ENCODE measurements at places on chromosomes 16 and 17.

DNA sequence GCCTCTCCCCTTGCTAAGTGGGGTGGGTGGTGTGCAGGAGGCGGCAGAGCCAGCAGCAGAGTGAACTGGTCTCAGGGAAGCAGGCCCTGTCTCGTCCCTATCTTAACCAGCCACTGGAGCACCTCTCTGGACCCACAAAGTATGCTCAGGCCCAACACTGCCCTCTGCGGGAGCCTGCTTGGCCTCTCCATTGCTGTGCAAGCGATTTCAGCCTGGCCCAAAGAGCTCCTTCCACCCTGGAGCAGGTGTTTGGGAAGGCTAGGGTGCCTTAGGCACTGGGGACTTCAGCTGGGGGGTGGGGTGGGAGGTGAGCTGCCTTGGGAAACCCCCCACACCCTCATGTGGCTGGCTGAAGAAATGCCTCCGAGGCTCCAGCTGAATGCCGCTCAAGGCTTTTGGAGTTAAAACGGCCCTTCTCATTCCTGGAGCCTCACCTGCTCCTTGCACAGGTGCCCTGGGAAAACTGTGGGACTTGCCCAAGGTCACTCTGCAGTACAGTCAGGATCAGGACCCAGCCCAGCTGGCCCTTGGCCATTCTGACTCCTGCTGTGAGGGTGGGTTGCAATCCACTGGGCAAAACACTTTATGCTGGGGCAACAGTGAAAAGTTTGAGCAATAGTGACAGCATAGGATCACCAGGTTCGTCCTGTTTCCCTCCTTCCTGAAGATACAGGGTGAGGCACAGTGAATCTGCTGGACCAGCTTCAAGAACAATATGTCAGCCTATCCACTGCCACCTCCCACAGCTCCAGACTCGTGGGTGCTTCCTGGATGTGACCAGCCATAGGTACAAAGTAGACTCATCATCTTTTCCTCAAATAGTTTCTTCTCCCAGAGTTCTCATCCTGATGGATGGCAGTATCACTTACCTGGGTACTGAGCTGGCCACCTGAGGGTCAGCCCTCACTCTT, 5.9 kb upstream of the UBE2O start:
- peak; percentile 91 for DNase-seq

GRCh38 chr16:55029509-55029908, 98.8 kb downstream of the IRX5 start:
- no peak for DNase-seq

DNA sequence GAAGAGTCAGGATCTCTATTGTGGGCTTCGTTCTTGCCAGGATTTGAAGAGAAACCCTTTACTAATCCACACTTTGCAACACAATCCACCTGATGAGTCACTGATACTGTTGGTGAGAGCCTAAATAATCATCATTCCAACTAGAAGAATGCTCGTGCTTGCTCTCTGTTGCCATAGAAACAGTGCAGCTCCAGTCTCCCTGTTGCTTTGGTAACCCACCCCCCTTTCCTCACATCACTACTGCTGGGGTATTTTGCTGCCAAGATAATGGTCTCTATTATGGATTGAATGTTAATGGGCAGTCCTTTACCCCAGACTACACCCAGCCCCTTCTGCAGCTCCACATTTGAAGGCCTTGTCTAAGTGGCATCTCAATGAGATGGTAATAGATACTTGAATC, 190.4 kb downstream of the ABCC12 start:
- DNase-seq, result peak; percentile 88

GRCh38 chr17:41549596-41550039, 21.5 kb upstream of the KRT19 start:
- DNase-seq, result no peak

DNA sequence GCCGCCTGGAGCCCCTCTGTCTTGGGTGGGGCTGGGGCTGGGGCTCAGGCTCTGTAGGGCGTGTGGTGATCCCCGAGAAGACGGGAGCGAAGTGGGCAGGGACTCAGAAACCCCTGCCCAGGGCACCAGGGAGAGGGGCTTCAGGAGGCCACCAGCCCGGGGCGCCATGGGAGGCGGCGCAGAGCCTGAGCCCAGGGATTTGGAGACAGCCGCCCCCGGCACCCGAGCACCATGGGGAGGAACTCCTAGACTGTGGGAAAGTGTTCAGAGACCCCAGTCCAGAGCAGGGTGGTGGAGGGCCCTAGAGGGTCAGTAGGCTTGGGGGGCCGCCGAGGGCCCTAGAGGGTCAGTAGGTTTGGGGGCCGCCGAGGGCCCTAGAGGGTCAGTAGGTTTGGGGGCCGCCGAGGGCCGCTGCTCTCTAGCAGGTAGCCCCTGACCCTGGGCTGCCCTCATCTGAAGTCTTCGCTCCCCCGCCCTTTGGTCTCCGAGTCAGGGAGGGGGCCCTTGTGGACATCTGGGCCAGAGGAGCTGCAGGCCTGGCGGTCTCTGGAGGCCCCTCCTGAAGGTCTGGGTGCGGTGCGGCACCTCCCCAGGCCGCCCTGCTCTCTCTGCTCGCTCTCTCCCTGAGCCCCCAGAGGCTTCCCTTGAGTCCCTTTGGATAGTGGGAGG, 734 bp downstream of the ARHGDIG start:
- peak; percentile 32 for DNase-seq

- DNase-seq, result no peak
Observed at GRCh38 chr16:48374255-48374654, 11.0 kb downstream of the SIAH1 start.

- DNase-seq, result no peak
Observed at GRCh38 chr17:7022781-7023571, at the start of gene BCL6B. Gene BCL6B, plus strand, starts transcription at chr17:7023050. Its CDS starts 622 bp downstream, at chr17:7023672.

- no peak for DNase-seq
Observed at GRCh38 chr17:40602445-40603443, 37.5 kb upstream of the CCR7 start.

GRCh38 chr16:10566613-10567012, 13.8 kb downstream of the EMP2 start:
- DNase-seq, result no peak

DNA sequence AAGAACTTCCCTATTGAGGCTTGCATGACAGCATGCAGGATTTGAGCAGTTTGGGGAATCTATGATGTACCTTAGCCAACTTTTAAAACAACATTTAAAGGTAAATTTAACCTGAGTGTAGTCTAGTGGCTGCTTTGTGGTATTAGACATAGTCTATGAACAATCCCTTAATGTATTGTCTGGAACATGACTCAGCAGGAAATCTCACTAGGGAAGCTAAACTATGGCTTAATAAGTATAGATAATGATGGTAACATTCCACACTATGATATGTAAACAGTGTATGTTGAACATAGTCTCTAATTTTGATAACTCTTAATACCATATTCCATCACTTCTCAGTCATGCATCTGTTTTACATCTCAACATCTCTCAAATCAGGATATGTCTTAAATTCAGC, 52.1 kb upstream of the SLC12A3 start:
- no peak for DNase-seq

DNA sequence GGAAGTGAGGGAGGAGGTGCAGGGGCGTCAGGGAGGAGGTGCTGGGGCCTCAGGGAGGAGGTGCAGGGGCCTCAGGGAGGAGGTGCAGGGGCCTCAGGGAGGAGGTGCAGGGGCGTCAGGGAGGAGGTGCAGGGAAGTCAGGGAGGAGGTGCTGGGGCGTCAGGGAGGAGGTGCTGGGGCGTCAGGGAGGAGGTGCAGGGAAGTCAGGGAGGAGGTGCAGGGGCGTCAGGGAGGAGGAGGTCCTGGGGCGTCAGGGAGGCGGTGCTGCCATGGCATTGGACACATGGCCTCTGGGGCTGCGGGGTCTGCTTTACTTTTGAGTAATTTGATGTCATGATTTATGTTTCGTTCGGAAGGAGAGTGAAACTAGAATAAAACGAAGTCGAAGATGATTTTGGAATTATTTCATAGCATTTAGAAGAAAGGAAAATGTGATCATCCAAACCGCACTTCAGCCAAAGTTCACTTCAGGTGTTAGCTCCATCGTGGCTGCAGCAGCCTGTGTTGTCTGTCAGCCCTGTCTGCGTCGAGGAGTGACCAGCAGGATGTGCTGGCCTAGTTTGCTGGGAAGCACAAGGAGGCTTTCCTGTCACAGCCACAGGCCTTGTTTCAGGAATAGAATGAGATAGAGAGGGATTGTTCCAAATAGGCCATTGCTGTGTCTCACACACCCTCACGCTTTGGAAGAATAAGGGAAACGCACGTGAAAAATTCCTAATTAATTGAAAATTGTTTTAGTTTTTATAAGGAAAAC, 42.8 kb downstream of the RAB11FIP3 start:
- DNase-seq, result no peak

DNA sequence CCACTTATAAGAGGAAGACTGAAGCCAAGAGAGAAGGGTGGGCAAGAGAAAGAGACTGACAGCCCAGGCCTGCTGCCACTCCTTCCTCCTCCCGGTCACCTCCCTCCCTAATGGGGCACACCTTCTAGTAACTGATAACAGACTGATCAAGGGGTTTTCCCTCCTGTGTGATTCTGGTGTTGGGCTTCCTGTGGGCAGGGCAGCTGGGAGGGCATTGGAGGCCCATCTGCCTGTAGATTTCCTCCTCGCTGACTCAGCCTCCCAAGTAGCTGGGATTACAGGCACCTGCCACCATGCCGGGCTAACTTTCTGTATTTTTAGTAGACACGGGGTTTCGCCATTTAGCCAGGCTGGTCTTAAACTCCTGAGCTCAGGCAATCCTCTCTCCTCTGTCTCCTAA, 16.2 kb downstream of the CA4 start:
- no peak for DNase-seq

- DNase-seq, result peak; percentile 71
Observed at GRCh38 chr16:15055141-15056053, 477 bp downstream of the NTAN1 start.

- DNase-seq, result no peak
Observed at GRCh38 chr16:85173981-85174751, 61.9 kb upstream of the CIBAR2 start.

- no peak for DNase-seq
Observed at GRCh38 chr17:9244066-9245052, 223.0 kb downstream of the NTN1 start.

- no peak for DNase-seq
Observed at GRCh38 chr17:81478119-81478518, 34.5 kb downstream of the ACTG1 start.

All from NCI-H524 (cell line).